NCI-H187 treated with DMSO at 0.1 percent for 48 hours (cell line): ENCODE measurements at places on chromosomes 13 and 19.

- DNase-seq, result no peak
Measured at GRCh38 chr13:29918845-29919244, 68.4 kb upstream of the UBL3 start.

GRCh38 chr13:61900033-61900432, 484.4 kb upstream of the PCDH20 start:
- no peak for DNase-seq

DNA sequence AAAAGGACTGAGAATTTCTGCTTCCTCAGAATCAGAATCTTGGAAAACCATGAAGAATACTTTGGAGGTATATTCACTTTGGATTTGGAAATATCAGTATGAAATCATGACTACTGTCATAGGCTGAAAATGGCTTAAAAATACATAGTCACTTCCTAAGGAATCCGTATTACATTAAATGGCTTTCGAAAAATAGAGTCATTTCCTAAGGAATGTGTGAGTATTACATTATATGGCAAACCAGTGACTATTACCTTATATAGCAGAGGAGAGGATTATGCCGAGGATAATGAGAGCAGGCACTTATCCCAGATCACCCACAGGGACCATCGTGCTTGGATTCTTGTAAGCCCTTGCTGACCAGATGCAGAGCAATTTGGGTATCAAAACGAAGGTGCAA, 1471.8 kb downstream of the EFNB2 start:
- DNase-seq, result no peak

DNA sequence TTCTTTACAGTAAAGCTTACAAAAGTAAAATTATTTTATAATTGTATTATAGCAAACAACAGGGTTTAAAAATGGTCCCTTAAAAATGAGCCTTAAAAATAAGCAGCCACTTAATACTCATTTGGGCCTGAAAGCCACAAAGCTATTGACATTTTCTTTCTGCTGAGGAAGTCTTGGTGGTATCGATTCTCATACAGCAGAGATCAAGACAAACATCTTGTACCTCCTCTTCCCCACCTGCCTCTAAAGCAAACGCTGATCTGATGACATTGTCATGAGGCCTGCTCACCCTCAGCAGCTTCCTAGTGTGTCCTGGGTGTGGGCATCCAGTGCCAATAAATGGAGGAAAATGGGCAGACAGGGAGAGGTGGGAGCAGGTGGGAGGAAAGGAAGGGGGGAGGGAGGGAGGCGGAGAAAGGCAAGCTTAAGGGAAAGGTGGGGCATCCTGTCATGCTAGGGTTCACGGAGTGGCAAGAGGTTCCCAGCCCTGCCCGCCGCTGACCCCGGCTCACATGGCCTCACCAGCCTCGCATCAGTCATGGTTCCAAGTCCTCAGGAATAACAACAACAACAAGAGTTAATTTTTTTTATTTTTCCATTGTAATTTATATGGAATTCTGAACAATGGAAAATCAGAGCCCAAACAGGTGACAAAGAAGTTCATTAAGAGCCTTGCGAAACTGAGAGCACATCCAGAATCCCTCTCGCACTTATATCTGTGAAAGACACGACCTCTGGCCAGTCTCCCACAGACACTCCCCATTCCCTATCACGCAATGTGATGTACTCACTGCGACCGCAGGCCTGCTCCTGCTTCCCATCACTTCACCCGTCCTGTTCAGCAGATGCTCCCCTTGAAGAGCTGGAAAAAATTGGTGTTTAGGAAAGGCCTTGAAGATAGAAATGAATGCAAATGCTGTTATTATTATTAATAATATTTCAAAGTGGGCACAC, 15.1 kb upstream of the ATP11A start:
- DNase-seq, result no peak

DNA sequence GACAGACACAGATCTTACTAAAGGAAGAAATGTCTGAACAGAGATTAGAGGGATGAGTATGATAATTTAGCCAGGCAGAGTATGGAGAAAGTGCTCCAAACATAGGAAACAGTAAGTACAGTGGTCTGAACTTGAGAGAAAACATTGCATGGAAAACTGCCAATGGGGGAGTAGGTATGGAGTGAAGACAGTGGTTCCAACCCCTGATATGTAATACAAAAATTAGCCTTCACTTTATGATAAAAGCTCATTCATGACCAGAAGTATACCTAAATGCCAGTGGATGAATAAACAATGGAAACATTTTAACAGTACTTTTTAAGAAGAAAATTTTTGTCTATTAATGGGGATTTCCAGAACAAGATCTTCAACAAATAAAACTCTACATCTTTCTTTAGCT, 334.0 kb downstream of the DIAPH3 start:
- DNase-seq, result no peak

DNA sequence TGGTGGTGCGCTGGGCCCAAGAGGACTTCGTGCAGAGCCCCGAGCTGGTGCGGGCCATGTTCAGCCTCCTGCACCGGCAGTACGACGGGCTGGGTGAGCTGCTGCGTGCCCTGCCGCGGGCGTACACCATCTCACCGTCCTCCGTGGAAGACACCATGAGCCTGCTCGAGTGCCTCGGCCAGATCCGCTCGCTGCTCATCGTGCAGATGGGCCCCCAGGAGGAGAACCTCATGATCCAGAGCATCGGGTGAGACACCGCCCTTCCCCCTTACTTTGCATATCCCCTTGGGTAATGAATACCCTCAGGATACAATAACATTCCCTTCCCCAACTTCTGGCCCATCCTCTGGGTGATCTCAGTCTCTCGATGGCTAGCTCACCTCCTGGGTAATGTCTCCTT, 60.9 kb downstream of the RYR1 start:
- no peak for DNase-seq

- DNase-seq, result no peak
Measured at GRCh38 chr19:16542910-16543472, 754 bp upstream of the CHERP start.

DNA sequence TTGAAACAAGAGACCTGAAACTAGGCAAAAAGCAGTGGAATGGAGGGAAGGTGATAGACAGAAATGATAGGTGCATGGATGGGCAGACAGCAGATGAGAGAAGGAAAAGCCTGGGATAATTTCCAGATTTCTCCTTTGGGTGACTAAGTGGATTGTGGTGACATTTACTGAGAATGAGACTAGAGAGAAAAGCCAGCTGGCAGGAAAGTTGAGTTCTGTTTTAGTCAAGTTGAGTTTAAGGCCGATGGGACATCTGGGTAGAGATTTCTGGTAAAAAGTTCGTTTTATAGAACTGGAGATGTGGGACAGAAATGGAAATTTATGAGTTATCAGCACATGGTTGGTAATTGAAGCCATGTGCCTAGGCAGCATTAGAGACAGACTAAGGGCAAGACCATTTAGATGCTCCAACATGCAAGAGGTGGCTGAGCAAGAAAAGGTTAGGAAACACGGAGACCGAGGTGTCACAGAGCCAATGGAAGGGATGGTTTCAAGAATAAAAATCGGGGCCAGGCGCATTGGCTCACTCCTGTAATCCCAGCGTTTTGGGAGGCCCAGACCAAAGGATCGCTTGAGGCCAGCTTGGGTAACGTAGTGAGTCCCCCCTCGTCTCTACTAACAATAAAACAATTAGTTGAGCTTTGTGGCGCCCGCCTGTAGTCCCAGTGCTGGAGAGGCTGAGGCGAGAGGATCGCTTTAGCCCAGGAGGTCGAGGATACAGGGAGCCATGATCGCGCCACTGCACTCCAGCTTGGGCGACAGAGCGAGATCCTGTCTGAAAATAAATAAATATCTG, 9.6 kb upstream of the DGKH start:
- DNase-seq, result no peak

GRCh38 chr19:6048793-6049405, 61.4 kb downstream of the RFX2 start:
- peak; percentile 19 for DNase-seq

DNA sequence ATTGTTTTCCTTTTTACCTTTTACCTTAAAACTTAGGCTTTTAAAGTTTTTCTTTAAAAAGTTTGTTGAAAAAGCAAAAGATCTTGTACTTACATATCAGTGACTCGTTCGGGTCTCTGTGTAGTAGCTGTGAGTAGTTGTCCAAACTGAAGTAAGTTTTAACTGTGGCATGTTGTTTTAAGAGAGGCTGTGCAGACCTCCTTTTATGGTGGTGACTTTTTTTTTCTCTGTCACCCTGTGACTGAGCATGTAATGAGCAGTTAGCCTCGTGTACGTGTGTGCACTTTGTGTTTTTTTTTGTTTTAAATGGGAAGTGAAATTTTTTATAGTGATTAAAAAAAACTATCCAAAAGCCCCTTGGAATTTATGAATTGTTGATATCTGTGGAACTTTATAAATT, at the start of gene GPR183:
Gene GPR183 (minus strand): TSS at position 153 of the 400 bp plus-strand sequence. CDS start 11,254 bp downstream, outside the sequence.
- no peak for DNase-seq

- DNase-seq, result no peak
Measured at GRCh38 chr19:55347442-55348009, 7.0 kb downstream of the COX6B2 start.

DNA sequence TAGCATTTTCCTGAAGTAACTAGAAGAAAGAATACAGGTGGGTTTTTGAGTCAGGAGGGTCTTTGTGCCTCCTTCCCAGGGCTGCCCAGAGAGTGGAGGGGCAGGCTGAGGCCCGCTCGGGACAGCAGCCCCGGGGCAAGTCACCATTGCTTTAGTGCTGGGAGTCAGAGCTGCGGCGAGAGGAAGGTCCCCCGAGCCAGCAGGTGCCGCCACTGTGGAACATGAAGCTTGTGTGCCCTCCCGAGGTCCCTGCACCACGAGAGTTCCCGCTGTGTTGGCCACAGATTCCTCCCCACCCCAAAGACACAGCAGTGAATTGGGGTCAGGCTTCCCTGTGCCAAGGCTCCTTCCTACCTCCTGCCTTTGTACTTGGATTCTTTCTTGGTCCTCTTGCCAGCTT, 50.9 kb upstream of the TEX29 start:
- no peak for DNase-seq
